ENCODE measurements at places on chromosomes 1 and 21.

DNA sequence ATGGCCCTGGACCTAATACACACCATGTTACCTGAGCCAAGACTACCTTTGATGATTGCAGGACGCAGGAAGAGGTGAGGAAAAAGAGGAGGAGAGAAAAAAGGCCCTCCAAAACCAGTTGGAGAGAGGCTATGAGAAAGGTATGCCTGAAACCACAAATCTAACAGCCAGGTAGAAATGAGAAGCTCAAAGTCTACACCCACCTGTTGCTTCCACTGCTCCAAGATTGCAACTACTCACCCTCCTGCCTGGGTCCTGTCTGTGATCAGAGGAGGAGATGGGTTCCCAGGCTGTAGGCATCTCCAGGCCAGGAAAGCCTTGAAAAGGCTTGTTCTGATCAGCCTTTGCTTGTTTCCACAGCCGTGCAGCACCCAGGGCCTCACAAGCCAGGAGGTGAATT is 307.8 kb upstream of the USP24 start:
- no peak overlapping the region for H3K4me3 ChIP-seq
- H3K27ac ChIP-seq = no peak overlapping the region
- no peaks in the 10 kb centered on the region for H3K36me3 ChIP-seq
- no peaks in the 10 kb centered on the region for H3K4me1 ChIP-seq

DNA sequence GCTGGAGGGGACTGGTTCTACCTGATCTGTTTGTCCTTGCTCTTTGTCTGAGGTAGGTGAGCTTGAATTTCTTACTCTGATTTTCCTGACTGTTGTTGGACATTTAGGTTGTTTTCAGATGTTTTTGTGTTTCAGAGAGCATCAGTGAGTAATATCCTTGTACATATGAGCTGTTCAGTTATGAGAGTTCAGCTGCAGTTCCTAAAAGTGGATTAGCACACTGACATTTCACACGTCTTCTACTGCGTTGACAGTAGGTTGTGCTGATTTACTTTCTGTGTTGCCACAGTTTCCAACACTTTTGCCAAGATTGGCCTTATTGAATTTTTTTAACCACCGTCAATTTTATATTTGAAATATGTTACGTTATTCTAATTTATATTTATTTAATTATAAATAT is 27.7 kb downstream of the CXADR start:
- no peaks in the 10 kb centered on the region for H3K36me3 ChIP-seq
- peaks cover 45% of the 10 kb centered on the region for H3K4me1 ChIP-seq
- no peak overlapping the region for H3K27ac ChIP-seq
- H3K27me3 ChIP-seq = no peaks in the 10 kb centered on the region

GRCh38 chr1:179038528-179039281 is 13.0 kb downstream of the FAM20B start:
- peaks cover 20% of the 10 kb centered on the region for H3K4me1 ChIP-seq
- no peak overlapping the region for H3K27ac ChIP-seq
- no peak for DNase-seq
- no peaks in the 10 kb centered on the region for H3K27me3 ChIP-seq

DNA sequence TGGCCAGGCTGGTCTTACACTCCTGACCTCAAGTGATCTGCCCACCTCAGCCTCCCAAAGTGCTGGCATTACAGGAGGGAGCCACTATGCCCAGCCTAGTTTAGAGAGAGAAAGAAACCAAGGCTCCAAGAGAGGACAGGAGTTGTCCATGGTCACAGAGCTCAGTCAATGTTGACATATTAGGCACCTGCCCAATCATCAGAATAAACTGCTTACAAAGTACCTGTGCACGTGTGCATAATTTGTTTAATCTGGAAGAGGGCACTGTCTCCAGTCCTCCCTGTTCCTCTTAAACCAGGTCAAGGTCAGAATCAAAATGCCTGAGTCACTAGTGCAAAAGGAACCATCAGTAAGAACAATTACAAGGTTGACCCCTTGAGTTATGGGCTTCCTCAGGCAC is 20.3 kb upstream of the MPZL1 start:
- no peaks in the 10 kb centered on the region for H3K27me3 ChIP-seq
- no peak for DNase-seq
- H3K4me1 ChIP-seq = peaks cover 11% of the 10 kb centered on the region
- H3K27ac ChIP-seq = no peak overlapping the region

DNA sequence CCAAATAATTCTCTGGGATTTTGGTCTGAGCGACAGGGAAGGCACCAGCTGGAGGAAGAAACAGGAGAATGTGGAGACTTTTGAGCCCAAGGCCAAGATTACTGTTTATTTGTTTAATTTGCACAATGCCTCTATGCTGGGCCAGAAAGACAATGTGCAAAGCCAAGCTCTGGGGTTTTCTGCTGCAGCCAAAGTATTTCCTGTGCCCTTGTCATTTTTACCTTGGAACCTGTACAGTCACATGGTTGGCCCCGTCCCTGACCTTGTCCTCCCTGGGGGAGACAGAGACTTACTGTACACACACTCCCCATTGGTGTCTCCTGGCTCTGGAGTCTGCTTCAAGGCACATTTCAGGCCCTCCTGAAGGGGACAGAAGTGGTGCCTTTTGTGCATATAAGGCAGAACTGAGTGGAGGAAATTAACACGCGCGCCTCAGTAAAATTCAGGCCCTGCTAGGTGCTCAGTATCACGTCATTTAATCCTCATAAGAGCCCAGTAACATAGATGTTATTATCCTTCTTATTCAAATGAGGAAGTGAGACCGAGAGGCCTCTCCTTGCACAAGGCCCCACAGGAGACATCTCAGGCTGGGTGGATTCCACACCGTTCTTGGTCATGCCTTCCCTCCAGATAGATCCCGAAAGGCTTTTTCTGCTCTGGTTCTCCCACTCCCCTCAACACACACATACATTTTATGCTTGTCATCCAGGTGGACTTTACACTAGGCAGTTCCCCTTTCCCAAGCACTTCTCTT is 21.1 kb downstream of the C1orf115 start:
- peaks cover 20% of the 10 kb centered on the region for H3K27me3 ChIP-seq
- H3K4me1 ChIP-seq = no peaks in the 10 kb centered on the region
- H3K4me3 ChIP-seq = no peak overlapping the region
- no peaks in the 10 kb centered on the region for H3K36me3 ChIP-seq
